ENCODE measurements at places on chromosomes 5 and 9. TPM values are rescaled to one million over a fixed set of nuclear protein-coding genes. Genes with fewer than 3 reads are reported as not detected.

The S1PR3 gene
- total RNA-seq = 0.70 TPM

The GGTA1 gene
- total RNA-seq = not detected

The LCN9 gene
- not detected for total RNA-seq

The IFNB1 gene
- 0.26 TPM for total RNA-seq

The KIF20A gene
- total RNA-seq = 55.5 TPM

The MYOZ3 gene
- 0.07 TPM for total RNA-seq

All from activated CD4-positive, alpha-beta memory T cell treated with anti-CD3 and anti-CD28 coated beads for 36 hours (primary cell).